Bone marrow (tissue), 2 donors: ENCODE measurements at places on chromosomes 2 and 18.

DNA sequence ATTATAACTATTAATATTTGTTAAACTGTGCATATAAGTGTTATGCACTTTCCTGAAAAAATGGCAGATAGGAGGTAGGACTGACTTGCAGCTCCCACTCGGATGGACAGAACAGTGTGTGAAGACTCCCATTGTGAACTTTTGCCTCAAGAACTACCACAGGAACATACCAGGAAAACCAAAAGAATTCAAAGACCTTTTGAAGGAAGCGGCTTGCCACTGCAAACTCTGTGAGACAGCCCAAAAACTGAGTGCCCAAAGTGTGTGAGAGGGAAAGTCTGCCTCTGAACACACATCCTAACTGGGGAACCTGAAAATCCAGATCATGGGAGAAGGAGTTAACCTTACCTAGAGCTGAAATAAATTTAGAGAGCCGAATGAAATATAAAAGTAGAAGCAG, 171.0 kb downstream of the ZBTB7C start:
- no peak for DNase-seq

DNA sequence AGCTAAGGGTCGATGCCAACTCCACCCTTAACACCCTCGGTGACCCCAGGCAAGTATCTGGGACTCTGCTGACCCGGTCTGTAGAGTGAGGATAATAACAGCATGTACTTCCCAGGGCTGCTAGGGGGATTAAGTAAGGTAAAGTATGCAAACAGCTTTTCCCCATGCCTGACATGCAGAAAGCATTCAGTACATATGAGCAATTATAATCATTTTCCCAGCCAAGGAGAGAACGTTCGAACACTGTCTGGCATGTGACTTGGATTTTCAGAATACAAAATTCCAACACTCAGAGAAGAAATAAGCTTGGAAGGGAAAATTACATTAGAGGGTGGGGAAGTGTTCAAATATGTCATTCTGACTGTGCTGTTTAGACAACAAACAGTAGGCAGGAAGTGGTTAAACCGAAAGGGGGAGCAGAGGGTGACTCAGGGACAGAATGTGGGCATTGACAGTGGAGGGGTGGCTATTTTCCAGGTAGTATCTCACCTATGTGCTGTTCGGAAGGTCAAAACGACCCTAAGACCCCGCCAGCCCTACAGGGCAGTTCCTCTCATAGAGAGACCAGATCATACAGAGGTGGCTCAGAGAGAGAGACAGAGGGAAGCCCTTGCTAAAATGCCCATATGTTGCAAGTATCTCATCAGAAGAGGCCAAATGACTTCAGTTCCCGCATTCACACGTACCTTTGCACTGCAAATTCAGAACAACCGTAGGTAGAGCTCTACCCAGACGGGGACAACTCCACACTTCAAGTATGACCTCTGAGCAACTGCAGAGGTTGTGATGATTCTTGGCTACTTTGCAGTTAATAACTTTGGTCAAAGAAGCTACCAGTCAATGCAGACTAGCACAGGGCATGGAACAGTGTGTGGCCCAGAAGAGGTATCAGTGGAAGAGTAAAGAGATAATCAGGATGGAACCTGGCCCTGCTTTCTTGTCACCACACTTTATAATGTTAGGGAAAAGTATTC, 14.8 kb downstream of the ASPRV1 start:
- peak; percentile 85 for DNase-seq

- no peak for DNase-seq
These were observed 49.8 kb upstream of the ALPP start for GRCh38 chr2:232328516-232329460.

DNA sequence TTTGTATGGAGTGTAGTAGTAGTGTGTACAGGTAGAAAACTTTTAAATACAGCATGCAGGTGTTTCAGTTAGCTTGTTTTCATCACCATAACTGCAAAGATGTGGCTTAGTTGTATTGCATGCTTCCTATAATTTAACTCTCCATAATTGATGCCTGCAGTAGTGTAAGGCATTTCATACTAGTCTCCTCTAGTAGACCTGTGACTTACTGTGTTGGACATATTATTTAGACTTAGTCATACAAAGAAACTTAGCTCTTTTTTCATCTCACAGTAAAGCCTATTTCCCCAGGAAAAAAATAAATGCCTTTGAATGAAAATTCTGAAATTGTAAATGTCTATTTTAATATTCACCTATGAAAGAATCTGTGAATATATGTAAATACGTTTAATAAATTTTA, 52.8 kb upstream of the TWSG1 start:
- no peak for DNase-seq

DNA sequence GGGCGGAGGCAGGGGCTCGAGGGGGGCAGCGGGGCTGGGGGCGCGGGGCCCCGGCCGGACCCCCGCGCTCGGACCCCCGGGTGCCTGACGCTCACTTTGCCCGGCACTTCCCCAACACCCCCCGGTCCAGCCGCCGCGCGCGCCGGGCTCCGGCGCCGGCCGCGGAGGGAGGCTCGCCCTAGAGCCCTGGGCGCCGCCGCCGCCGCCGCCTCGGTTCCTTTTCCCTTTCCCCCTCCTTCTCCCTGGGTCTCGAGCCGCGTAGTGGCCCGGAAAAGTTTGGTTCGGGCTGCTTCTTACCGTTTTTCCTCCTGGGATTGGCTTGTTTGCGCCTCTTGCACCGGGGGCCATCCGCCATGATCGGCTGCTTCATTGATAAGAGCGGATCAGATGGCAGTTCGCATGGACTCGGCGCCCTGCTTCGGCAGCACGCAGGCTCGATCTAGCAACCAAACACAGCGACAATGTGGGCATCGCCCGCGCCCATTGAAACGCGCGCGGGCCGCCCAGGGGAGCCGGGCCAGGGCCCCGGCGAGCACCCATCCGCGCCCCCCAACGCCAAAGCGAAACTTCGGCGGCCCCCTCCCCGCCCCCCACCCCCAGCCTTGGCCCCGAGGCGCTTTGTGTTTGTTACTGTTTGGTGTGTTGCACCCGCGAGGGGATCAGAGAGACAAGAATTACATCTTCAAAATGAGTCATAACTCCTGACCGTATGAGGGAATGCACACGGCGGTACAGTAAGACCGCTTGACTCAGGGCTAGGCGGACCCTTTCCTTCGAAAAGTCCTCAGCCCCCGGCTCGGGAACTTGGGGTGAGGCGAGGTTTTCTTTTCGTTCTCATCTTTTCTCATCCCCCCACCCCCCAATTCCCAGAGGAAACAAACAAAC, 2.7 kb downstream of the ZEB2 start:
- peak; percentile 87 for DNase-seq

GRCh38 chr18:60157810-60158209, 214.8 kb downstream of the MC4R start:
- DNase-seq = no peak

- DNase-seq = no peak
These were observed 120.8 kb downstream of the NFATC1 start for GRCh38 chr18:79516441-79516931.

GRCh38 chr2:72713857-72714256, 112.0 kb downstream of the EXOC6B start:
- DNase-seq = no peak

DNA sequence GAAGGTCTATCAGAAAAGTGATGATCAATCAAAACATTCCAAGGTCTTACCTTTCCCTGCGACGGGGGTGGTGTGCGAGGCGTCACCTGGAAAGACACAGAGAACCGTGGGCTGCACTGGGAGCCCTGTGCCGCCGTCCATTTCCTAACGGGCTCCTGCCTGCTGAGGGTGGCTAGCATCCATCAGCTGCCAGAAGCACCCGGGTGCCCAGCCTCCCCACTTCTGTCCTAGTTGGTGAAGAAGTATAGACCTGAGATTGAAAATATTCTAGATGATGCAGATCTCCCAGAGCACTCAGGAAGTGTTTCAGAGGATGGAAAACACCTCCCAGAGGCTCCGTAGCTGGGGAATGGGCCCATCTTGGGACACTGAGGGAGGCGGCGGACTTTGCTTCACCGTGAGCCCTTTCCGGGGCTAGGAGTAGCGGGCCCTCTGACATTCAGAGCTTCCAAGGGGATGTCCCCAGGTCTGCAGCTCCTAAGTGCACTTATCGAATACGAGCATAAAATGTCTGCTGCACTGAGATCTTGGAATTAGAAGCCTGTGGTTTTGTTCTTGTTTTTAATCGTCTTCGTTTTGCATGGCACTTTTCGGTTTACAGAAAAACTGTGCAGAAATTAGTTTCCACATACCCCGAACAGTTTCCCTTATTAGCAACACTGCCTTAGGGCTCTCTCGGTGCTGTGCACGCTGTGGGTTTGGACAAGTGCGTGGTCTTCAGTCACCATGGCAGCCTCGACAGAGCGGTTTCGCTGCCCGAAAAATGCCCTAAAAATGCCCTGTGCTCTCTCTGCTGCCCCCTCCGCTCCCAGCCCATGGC, 143.5 kb downstream of the MBP start:
- no peak for DNase-seq

DNA sequence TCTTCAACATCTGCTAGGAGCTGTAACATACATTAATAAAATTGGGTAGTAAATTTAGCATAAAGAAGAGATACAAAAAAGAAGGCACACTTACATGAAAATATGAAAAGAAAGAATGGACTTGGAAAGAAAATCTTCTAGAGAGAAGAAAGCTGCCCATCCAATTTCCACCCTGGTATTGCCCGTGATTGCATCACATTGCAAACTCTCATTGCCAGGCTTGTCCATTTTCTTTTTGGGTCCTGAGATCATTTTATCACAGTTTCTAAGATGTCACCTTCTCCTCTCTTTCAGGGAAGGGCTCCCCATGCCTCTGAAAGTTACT, 321.5 kb downstream of the RND3 start:
- DNase-seq = no peak

DNA sequence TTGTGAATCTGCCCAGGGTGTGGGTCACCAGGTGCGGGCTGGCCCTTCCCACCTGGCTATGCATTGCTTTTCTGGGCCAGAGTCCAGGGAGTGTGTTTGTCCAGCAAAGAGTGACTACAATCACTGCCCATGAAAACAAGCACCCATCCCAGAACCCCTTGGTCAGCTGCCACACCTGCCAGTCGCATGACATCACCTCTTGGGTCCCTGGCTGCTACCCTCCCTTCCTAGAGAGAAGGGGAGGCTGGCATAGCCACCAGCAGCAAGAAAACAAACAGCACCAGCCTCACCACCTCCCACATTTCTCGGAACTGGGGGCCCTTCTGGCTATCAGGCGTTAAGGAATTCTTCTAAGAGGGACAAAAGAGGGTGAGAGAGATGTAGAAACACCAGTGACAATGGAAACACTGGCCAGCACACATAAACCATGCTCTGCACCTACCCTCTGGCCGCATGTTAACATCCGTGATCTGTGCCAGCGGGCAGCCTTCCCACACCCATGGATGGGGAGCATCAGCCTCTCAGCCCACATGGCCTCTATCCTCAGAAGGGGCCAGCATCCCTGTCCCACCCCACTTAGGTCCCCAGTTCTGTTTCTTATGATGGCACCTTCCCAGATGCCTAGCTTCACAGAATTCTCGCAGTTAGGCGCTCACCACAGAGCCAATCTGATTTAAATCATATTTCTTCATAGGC, 109.7 kb upstream of the GLI2 start:
- DNase-seq = no peak

DNA sequence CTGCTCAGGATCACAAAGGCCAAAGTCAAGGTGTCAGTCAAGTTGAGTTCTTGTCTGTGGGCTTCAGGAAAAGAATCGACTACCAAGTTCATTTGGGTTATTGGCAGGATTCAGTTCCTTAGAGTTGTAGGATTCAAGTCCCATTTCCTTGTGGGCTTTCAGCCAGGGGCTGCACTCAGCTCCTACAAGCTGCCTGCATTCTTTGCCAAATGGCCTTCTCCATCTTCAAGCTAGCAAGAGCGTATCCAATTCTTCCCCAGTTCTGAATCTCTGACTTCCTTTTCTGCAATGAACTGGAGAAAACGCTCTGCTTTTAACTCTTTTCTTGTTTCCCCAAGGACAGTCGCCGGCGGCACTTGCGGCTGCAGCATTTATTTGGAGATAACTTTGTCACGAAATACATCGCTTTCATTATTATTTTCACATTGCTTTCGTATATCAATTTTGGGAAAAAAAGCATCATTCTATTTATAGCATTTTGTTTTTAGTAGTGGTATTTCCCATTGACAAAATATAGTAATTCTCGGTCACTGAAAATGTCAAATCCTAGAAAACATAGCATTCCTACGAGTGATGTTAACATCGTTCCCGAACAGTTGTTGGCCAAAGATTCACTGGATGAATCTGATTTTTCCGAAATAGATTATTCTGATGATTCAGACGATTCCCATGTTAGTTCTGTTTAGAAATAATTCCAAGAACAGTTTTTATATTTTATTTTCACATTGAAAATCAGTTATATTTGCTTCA, 59.6 kb upstream of the SERPINE2 start:
- no peak for DNase-seq

DNA sequence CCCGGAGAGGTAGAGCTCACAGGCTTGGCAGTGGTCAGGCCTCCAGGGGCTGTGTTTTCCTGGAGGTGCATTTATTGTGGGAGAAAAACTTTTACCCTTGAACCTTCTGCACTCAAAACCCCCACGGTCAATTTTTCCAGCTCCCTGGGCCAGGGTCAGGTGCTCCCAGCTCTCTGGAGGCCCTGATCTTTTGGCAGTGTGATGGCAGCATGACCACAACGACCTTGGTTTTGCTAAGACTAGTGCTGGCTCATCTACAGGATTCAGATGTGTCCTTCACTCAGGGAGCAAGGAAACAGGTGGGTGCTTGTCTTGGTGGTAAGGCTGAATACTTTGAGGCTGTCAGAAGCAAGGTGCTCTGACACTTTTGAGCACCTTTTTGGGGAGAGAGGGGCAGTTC, 92.3 kb downstream of the CCDC93 start:
- DNase-seq = no peak

GRCh38 chr2:33205693-33206434, 259.1 kb downstream of the LTBP1 start:
- DNase-seq = no peak

DNA sequence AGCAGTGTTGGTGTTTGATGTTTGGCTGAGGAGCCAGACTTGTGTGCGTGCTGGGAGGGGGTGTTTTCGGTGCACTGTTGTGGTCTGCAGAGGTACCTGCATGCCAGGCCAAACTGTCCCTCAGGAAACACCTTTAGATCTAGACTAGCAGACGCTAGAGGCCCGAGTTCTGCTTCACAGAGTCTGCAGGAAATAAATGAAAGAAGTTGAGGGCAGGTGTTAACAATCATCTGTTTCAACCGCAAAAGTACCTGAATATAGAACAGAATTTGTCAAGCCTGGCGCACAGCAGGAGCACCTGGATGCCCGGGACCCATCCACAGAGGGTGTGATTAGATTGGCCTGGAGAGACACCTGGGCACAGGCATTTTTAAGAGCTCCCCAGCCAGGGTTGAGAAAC, 40.5 kb upstream of the REL start:
- DNase-seq = no peak

GRCh38 chr2:70118798-70119454, 31.6 kb downstream of the PCBP1 start:
- no peak for DNase-seq

- no peak for DNase-seq
These were observed 242.6 kb upstream of the OSR1 start for GRCh38 chr2:19600982-19601381.

GRCh38 chr2:21123473-21124393, at the start of gene TDRD15:
Gene TDRD15, plus strand, starts transcription at chr2:21123968. Its CDS starts 13,500 bp downstream, at chr2:21137468.
- DNase-seq = no peak
